Activated CD8-positive, alpha-beta memory T cell treated with anti-CD3 and anti-CD28 coated beads for 24 hours (primary cell): ENCODE measurements at places on chromosomes 11 and 22.

DNA sequence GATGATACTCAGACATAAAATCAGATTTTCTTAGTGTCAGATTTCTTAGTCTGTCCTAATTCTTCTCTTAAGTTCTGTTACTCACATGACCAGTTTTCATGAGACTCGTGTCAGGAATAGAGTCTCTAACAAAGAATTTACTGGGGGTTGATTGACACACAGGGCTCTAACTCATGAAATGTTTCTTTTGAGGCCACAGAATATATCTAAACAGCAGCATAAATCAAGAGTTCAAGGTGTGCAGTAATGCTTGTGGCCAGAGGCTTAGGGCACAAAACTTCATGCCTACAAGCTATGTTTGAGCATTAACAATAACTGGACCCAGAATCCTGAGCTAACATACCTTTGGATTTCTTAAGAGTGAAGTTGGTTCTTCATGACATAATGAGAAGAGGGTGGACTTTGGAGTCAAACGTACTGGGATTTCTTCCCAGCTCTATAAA, 237.2 kb downstream of the DDX10 start:
- DNase-seq = no peak

DNA sequence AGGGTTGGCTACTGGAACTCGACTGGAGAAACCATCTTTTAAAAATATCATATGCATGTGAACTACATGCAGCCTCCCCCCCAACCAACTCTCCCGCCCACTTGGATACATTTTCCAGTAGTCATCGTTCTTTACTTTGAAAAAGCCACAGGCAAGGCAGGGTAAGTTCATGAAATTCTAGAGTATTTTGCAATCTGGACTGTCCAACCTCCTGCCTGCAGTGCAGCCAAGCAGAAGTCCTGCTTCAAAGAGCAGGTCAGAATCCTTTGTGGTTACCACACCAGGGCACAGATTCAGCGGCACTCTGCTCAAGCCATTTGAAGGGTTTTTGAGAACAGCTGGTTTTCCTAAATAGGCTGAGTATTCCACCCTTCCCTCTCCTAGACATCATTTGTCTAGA, 12.1 kb downstream of the ELF5 start:
- DNase-seq = no peak

GRCh38 chr22:28017859-28018258, 98.8 kb upstream of the PITPNB start:
- no peak for DNase-seq

DNA sequence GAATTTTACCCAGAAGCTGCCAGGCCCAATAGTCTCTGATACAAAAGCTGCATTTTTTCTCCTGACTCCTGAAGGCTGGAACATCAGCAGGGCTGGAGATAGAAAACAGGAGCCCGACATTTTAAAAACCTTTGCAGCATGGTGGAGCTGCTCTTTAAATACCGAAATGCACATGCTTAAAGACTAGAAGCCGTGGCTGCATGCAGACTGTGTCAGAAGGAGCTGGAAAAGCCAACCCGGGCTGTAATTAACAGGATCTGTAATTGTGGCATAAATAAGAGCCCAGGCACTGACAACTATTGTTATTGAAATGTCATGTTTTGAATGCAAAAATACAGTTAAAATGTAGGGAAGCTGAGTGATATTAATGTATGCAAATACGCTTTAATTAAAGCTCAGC, 304.9 kb upstream of the PLET1 start:
- DNase-seq = no peak

DNA sequence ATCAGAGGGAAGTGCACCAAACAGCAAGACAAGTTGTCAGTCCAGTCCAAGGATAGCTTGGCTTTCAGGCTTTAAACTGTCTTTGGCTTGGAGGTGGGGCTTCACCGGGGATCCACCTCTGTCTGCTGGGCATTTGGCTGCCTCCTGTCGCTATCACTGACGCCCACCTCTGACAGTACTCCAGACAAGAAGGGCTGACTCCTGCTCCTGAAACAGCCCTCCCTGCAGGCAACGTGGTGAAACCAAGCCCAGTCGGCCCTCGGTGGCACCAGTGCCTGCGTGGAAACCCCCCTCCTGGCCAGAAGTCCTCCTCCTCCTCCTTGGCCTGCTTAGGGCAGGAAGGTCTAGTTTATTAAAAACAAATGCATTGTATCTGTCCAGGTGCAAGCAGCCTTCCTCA, 16.9 kb downstream of the DHCR7 start:
- DNase-seq = no peak

- DNase-seq = no peak
Observed at GRCh38 chr22:41368543-41369423, 13.0 kb upstream of the TEF start.

- no peak for DNase-seq
Observed at GRCh38 chr22:28053896-28054818, 135.1 kb upstream of the PITPNB start.

- DNase-seq = no peak
Observed at GRCh38 chr11:69746752-69747742, 28.1 kb downstream of the FGF4 start.

- no peak for DNase-seq
Observed at GRCh38 chr11:123129920-123130319, 65.1 kb downstream of the CLMP start.

- no peak for DNase-seq
Observed at GRCh38 chr11:11265320-11265719, 87.7 kb downstream of the CSNK2A3 start.

GRCh38 chr22:42641801-42642413, 1.5 kb upstream of the ATP5MGL start:
- no peak for DNase-seq

GRCh38 chr11:103927535-103927934, 108.9 kb upstream of the DDI1 start:
- no peak for DNase-seq

DNA sequence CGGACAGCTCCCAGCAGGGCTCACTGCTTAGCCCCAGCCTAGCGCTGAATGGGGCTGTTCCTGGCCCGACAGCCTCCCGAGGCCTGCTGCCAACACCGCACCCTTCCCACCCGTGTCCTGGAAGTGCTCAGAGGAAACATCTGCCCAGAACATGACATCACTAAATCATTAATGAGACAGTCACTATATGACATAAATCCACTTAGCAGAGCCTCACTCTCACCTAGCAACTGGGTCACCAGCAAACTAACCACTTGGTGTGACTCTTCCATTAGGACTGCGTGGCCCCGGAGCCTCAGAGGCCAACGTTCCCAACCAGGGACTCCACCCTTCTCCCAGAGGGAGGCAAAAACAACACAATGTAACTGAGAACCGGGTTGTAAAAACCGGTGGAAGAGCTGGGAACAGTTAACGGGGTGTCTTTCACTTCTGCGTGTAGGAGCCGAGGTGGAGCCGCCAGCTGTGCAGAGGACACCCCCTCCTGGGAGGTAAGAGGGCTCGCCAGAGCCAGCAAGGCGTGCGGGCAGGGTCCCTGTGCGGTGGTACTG, 21.4 kb upstream of the PACSIN2 start:
- DNase-seq = no peak

- no peak for DNase-seq
Observed at GRCh38 chr22:25572708-25573171, 8.3 kb downstream of the GRK3 start.

GRCh38 chr11:34256626-34257025, 101.2 kb downstream of the ABTB2 start:
- DNase-seq = no peak

DNA sequence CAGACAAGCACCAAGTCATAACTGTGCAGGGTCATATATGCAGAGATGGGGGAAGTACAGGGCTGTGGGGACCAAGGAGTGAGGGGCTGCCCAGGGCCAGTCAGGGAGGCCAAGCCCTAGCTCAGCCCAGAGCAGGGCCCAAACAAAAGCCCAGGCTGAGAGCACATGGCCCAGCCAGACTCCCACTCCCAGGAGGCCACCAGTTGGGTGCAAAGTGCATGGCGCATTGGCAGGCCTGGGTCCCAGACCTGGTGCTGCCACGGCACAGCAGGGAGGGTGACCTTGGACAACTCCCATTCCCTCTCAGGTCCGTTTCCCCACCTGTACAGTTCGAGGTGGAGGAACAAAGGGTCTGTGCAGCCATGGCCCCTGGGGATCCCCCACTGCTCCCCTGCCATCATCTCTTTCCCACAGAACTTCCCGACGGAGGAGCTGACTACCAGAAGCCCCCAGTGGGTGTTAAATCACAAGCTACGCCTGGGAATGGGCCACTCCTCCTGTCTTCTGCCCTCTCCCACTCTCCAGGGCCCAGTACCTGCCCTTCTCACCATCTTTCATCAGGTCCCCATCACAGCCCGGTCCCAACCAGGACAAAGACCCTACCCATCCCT, 608 bp downstream of the NIPSNAP1 start:
- DNase-seq = peak; percentile 70

GRCh38 chr11:32584921-32585320, 1.3 kb downstream of the EIF3M start:
- DNase-seq = no peak

DNA sequence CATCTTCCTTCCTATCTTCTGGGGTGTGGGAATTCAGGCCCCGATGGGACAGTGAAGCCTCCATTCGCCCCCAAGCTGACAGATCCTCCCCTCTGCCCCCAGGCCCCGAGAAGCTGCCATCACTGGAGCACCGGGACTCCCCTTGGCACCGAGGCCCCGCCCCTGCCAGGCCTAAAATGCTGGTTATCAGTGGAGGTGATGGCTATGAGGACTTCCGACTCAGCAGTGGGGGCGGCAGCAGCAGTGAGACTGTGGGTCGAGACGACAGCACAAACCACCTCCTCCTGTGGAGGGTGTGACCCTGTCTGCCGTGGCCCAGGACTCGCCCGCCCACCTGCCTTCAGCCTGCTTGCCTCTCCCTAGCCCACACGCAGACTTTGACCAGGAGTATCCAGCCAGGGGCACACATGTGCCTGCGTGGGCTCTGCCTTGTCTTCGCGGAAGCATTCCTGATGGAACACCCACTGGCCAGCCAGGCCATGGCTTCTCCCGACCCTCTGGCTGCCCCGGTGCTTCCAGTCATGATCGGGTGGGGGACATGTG, 8.6 kb upstream of the RELT start:
- DNase-seq = no peak

DNA sequence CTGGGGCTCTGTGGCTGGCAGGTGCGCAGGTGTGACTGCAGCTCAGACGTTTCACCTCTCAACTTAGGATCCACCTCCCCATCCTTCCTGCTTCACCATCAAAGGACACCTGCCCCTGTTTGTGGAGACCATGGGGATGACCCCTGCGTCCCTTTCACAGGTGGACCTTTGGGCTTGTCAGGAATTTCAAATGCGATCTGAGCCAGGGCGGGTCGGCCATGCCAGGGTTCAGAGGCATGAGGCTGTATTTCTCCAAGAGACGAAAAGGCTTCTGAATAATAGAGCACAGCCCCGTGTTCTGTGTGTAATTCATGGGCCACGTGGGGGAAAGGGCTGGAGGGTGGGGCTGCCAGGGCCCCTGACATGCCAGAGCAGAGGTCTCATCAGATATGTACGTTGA, 668.0 kb downstream of the BRD1 start:
- DNase-seq = no peak

DNA sequence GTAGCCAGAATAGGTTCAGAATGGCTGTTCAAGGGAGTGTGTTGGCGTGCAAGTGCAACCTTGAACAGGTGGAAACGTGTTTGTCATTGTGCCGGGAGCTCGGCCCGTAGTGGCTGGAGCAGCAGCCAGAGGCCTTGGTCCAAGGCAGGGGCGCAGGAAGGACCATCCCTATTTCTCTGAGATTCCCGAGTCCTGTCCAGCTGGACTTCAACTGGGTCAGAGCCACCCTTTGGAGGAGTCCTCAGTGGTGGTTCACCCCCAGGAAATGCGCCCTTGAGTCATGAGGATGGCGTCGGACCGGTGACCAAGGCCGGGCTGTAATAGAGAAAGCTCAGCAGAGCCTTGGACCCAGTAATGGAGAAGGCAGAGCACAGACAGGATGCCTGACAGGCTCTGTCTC, 1402.0 kb downstream of the BRD1 start:
- no peak for DNase-seq

DNA sequence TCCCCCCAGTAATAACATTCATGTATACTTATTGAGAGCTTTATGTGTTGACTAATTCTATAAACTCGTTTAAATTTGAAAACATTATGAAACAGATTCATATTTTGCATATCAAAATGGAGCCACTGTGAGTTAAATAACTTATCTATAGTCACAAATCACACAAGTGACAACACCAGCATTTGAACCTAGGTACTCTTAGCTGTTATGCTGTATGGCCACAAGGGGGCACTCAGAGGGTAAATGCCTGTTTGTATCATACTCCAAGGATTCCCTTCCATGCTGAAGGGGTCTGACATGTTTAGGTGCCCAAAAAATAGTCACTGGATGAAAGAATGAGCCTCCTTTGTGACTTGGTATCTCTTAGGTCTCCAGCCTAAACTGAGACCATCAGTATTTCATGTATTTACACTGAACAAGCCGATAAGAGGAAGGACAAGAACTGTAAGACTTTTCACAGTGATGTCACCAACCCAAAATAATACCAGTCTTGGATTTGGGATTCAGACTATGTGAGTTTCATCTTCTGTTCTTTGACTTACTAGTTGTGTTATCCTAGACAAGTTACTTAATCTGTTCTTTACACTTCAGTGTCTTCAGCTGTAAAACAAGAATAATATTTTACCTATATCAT, 12.2 kb upstream of the OR52D1 start:
- no peak for DNase-seq

DNA sequence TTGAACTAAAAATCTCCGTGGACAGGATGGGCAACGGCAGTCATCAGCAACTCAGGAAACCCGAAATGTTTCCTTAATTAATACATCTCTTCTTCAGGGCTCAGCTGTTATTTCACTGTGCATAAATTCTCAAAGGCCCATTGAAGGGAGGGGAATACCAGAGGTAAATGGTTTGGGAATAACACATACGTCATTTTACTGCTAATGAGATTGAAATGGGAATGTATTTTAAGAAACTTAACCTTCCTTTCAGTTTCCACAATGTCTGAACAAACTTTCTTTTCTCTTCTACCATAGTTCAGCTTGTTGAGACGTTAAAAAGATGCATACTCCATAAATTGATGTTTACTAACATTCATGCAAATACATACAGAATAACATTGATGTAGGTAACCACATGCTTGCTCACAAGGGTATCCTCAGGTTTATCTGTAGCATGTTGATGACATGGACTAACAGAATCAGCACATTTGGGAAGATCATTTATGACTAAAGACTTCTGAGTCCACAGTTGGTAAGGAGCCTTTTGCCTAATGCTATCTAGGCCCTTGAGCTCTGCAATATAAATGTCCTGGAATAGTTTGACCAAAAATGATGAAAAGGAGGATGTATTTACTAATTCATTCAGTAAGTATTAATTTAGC, 7.7 kb upstream of the PRRG4 start:
- DNase-seq = no peak

DNA sequence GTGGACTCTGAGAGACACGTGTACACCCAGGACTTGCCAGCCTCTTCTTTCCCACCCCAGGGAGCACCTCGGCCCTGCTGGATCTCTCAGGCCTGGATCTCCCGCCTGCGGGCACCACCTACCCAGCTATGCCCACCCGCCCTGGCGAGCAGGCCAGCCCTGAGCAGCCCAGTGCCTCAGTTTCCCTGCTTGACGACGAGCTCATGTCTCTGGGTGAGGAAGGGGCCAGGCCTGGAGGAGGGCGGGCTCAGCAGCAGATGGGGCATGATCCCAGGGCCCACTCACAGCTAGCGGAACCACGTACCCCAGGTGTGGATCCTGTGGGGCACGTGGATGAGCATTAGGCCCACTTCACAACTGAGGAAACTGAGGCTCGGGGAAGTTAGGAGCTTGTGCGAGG, 13.7 kb upstream of the SH3BP1 start:
- peak; percentile 57 for DNase-seq
